ENCODE measurements at places on chromosomes 13 and 19.

DNA sequence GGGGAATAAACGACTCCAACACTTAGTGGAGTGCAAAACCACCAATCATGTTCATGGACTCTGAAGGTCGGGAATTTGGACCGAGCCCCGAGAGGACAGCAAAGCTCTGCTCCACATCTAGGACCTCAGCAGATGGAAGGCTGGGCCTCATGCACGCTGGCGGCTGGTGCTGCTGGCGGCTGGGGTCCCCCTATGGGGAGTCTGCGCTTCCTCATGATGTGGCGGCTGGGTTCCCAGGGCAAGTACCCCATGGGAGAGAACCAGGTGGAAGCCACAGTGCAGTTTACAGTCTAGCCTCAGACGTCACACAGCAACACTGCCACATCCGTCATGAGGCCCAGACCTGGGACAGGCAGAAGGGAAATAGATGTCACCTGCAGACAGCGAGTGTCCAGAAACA lies 13.2 kb downstream of the PEPD start:
- DNase-seq = no peak

GRCh38 chr13:40026741-40027140 lies 371.3 kb downstream of the COG6 start:
- DNase-seq = peak; percentile 47

- DNase-seq = peak; percentile 64
These were observed 12.4 kb upstream of the ELAVL1 start for GRCh38 chr19:8017808-8018207.

- no peak for DNase-seq
These were observed 435.9 kb upstream of the SGCG start for GRCh38 chr13:22744688-22745452.

- DNase-seq = no peak
These were observed at the start of gene CYP2S1 for GRCh38 chr19:41192574-41193429. Gene CYP2S1 (plus strand): TSS chr19:41193219. CDS start chr19:41193265, 46 bp downstream.

DNA sequence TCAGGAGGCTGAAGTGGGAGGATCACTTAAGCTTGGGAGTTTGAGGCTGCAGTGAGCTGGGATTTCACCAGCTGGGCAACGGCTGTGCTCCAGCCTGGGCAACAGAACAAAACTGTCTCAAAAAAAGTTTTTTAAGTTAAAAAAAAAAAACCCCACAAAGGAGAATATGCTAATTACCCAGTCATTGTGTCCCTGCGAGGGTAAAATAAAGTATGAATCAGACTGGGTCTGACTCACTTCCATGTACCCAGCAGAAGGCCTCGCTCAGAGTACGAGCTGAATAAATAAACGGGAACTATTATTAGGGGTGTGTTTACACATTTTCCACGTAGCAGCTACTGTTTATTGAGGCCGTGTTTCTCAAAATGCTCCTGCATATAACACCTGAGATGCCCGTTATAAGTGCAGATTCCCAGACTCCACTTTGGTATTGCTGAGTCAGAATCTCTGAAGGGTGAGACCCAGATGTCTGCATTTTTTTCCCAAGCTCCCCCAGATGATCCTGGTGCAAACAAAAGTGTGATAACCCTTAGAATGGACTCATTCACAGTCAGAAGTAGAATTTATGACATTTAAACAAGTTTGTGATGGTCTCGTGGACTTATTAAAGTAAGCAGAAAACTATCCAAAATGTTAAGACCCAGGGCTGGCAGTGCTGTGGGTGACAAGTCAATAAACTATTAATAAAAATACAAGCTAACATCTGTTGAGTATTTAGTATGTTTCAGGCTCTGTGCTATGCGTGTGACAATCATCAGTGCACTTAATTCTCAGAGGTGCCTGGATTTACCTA lies 28.2 kb downstream of the KCNC3 start:
- DNase-seq = no peak

GRCh38 chr19:55678121-55678671 lies 3.2 kb downstream of the EPN1 start:
- no peak for DNase-seq

GRCh38 chr19:15118248-15118647 lies 11.0 kb downstream of the SYDE1 start:
- DNase-seq = no peak

DNA sequence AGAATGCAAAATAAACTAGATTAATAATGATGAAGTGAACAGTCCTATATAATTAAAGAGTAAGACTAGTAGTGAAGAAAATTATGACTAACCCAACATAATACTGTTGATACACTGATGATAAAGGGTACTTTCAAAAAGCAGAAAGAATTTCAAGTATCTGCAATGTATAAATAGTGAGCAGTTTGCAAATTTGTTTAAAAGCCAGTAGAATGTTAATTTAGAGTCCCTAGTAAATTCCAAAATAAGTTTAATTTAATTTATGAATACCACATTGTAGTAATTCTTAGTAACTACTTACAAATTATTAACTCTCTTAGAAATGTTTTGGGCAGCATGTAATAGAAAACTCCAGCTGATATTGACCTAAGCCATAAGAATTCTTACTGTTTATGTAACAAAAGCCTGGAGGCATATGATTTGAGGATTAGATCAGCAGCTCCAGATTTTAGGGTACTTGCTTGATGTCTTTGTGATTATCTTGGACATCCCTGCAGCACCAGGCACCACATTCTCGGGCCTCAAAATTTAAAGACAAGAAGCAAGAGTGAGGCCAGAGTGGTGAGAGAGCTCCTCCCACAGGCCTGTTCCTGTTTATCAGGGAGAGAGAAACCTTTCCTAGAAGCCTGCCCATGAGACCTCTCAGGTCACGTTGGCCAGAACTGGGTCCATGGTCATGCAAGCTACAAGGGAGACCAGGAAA lies 67.6 kb upstream of the TDRD3 start:
- DNase-seq = peak; percentile 49

- DNase-seq = no peak
These were observed 17.1 kb downstream of the RGL3 start for GRCh38 chr19:11401808-11402543.

DNA sequence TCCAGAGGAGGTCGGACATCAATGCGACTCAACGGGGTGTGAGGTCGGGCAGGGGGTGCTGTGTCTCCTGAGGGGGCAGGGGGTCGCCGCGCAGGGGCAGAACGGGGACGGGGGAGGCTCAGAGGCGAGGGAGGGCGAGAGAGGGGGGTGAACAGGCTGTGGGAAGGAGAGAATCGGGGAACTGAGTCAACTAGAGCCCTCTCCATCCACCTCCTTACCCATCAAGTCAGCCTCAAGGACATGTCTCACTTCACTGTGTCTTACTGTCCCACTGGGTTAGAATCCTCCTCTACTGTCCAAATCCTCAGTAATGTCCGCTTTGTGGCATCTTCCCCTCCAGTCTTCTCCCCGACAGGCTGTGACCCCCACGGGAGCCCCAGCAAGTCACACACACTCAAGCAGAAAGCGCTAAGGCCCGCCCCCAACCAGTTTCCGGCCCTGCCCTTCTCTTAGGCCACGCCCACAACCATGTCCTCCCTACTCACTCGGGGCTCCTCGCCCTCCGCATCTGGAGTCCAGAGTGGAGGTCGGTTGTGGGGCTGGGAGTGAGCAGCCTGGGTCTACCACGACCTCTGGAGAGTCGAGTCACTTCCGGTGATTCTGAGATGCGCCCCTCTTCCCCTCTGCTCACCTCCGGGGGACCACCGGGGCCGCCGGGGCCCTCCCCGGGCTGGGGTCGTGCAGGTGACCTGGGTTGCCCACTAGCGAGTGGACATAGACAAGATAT lies 9.3 kb downstream of the PLEKHA4 start:
- peak; percentile 87 for DNase-seq

DNA sequence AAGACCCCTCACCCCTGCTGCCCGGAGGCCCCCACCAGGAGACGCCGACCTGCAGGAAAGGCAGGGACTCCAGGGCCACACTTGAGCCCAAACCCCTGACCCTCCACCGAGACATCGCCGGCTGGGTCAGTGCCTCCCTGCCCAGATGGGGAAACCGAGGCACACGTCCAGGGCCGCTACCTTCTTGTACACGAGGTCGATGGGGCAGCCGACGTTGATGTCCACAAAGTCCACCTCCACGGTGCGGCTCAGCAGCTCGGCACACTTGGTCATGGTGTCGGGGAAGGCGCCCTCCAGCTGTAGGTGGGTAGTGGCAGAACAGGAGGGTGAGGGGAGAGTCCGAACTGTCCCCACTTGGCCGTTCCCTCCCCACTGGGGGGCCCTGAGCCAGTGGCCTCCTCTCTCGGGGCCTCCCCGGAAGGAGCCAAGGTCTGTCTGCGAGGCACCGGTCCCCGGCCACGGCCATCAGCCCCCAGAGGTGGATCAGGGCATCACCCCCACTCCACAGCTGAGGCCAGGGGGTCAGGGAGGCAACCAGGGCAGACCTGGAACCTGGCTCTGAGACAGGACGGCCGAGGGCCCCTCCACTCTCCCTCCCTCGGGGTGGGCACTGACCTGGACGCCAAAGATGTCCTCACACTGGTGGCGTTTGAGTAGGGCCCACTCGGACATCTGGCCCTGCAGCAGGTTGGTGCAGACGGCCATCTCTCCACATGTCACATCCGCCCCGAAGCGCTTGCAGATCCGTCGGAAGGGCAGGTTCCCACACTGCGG lies 3.0 kb upstream of the PRR22 start:
- no peak for DNase-seq

GRCh38 chr13:112702341-112702985 lies 12.6 kb downstream of the ATP11A start:
- no peak for DNase-seq

- no peak for DNase-seq
These were observed 4.7 kb upstream of the MYBPC2 start for GRCh38 chr19:50427997-50428425.

DNA sequence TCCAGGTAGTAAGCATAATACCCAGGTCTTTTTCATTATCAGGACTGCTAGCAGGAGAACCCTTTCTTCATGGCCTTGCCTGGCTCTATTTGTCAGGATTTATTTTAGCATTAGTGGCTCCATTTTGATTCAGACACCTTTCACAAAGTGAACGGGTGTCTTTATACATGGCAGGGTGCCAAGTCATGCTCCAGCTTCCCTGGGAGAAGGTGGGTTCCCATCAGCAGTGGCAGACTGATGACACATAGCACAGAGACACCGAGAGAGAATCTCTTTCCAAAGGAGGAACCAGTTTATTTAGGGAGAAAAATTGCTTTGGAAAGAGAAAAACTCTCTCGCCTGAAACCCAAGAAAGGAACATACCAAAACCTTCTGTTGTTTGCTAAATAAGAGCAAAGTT lies 135.3 kb upstream of the TMTC4 start:
- no peak for DNase-seq

DNA sequence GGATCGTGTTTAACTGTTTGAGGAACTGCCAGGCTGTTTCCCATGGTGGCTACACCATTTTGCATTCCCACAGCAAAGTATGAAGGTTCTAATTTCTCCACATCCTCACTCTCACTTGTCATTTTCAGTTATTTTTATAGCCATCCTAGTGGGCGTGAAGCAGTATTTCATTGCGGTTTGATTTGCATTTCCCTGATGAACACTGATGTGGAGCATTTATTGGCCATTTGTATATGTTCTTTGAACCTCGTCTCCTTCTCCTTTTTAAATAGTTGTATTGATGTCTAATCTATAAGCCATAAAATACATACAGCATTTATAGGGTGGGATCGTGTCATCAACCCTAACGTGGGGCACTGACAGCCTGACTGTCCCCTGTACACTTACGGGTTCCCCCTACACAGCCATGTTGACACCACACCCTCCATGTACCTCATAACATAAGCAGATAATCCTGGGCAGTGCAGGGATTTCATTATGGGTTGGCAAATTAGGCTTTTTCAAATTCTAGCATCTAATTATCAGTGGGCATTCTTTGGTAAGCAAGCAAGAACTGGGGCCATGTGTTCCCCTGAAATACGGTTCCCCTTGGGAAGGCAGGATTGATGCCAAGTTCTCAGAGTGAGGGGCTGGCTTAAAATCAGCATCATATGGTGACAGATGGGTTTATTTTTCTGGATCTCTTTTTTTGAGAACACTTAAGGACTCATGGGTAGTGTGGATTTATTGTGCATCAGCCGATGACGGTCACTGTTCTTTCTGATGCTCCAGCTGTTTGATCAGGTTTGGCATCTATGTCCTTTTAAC lies 11.6 kb upstream of the ZBTB45 start:
- DNase-seq = no peak

- no peak for DNase-seq
These were observed 1646.2 kb upstream of the SPRY2 start for GRCh38 chr13:81987159-81987558.

- no peak for DNase-seq
These were observed 1.7 kb downstream of the CYTH2 start for GRCh38 chr19:48470856-48471255.

DNA sequence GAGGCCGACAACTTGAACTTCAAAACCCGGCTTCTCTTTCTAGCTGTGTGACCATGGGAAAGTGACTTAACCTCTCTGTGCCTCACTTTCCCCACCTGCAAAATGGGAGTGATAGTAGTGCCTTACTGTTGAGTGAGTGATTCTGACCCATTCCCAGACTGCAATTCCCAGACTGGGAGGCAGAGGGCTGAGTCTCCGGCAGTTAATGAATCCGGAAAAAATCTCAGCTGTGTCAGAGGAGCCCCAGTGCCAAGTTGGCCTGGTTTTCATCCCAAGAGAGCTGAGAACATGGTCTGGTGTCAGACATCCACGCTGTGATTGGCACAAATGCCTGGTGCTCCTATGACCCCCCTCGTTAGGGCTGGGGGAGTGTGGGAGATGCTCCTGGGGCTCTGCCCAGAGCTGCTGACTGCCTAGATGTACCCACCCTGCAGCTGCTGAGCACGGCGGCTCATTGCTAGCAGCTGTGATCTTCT lies 50.0 kb downstream of the PIN1 start:
- no peak for DNase-seq

GRCh38 chr19:1261798-1262622 lies 7.1 kb upstream of the CIRBP start:
- no peak for DNase-seq

DNA sequence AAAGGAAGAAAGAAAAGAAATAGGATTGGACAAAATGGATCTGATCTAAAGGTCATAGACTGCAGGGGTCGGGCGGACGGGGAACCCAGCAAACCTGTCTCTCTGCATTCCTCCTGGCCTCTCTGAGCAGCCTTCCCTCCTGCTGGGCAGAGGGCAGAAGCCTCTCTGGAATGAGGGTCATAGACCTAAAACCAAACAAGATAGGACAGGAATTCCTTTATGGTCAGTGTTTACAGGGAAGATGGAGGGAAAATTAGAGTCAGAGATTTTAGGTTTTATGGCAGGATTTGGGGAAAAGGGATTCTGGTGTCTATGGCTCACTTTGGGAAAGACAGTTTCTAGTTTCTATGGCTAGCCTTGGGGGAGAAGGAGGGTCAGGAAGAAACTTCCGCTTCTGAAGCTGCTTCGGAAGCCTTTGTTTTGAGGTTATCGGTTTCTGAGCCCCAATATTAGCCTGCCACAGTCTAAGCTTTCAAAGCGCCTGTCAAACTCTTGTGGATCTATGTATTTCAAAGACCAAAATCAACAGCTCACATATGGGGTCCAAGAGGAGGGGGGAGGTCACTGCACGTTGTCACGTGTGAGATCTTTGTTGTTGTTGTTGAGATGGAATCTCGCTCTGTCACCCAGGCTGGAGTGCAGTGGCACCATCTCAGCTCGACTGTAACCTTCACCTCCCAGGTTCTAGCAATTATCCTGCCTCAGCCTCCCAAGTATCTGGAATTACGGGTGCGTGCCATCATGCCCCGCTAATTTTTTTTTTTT lies 18.9 kb upstream of the DPRX start:
- no peak for DNase-seq

GRCh38 chr19:48745208-48745995 lies 1.3 kb downstream of the IZUMO1 start:
- DNase-seq = peak; percentile 73

GRCh38 chr13:51844862-51845573 lies at the start of gene TMEM272:
Gene TMEM272 (minus strand): TSS chr13:51845177. CDS start chr13:51838530, 6,647 bp downstream.
- DNase-seq = no peak

GRCh38 chr19:38781058-38781457 lies 7.7 kb upstream of the LGALS7 start:
- DNase-seq = no peak
